ENCODE measurements at places on chromosomes 12 and 14.

DNA sequence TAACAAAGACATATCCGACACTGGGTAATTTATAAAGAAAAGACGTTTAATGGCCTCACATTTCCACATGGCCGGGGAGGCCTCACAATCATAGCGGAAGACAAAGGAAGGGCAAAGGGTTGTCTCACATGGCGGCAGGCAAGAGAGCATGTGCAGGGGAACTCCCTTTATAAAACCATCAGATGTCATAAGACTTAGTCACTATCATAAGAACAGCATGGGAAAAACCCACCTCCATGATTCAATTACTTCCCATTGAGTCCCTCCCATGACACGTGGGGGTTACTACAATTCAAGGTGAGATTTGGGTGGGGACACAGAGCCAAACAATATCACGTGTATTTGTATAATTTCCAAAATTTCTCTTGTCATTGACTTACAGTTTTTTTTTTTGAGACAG lies 5.5 kb upstream of the LMNTD1 start:
- no peak for DNase-seq

- DNase-seq = no peak
Measured at GRCh38 chr14:26463136-26463535, 134.7 kb downstream of the NOVA1 start.

GRCh38 chr12:124765581-124766489 lies 97.8 kb downstream of the SCARB1 start:
- DNase-seq = no peak

- DNase-seq = no peak
Measured at GRCh38 chr14:94291906-94292525, 1.1 kb downstream of the SERPINA10 start.

Data from Panc1 (cell line).